ENCODE measurements at places on chromosomes 6 and 20.

DNA sequence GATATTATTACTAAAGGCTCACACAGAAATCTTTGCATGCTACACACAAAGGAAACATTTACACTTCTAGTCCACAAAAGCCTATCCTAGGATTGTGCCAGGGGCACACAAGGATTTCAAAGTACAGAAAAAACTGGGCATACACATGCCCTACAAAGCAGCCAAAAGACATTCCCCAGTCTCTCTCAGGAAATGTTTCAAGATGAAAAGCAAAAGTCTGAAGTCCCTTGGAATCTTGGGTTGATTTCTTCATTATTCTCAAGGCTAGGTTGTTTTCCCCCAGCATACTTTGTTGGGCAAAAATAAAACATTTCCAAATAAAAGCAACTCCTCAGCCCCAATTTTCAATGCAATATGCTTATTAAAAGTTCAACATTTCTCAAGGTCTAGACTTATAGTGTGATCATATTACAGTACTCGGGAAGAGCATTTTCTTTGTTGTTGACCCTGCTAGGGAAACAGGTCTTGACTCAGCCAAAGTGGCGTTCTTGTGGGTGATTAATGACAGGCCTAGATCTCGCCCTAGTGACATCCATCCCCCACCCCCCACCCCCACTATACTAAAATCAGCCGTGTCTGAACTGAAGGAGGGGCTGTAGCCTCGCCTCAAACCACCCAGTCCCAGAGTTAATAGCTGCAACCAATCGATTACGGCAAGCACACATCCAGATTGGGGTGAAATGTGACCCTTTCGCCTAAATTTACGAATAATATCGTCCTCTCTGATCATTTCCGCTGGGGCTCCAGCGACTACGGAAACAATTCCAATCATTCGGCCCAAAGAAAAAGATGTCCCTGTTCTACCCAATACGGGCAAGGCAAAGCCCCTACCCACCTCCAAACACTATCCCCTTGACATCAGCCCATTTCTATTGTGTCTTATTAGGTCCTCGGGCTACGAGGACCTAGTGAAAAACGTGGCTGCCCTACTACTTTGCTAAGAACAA, 1.4 kb downstream of the AKIRIN2 start:
- peak; percentile 52 for DNase-seq

DNA sequence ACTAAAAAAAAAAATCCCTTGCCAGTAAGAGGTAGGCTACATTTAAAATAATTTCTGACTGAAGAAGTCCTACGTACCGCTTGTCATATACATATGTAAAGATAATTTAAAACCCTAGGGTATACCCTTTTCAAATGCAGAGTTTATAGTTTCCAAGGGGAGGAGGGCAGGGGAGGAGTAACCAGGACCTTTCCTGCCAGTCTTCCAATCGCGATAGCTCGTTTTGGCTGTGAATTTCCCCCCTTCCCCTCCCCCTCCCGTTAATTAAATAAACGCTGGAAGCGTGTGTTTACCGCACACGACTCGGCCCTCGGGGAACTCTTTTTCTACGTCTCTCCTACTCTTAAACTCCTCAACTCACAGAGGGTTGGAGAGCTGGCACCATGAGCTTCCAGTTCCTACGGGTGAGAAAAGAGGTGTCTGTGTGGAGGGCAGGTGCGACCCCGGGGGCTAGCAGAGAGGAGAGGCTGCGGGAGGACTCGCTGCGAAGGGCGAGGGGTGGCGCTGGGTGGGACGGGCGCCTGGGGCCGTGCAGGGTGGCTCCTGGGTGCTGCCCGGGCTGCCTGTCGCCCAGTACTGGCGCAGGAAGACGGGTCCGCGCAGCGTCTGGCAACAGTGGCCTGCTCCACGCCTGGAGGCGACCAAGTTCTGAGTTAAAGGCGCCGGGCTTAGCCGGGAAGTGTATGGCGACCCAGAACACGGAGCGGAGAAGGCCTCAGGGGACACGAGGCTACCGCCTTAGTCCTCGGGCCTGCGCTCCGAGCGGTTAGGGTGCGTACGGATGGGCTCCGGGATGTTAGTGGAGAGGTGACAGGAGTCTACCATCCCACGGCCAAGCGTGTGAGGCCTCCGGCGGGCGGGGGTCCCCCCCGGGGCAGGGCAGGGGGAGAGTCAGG, 4.1 kb upstream of the TFAP2C start:
- DNase-seq: no peak

DNA sequence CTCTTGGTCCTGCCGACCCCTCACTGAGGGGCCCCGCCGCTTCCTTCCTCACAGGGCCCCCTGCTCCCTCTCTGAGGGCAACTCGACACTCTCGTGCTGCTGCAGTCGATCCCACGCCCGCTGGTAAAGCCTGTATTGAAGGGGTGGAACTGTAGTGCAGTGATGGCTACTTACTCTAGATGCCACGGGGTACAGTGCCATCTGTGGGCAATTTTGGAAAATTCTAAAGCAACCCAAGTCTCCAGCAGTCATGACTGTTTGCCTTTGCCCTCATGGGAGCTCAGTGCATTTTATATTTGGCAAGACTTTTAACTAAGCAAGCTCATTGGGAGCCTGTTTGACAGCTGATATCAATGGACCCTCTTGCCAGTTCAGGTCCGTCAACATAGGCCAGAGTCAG, 6.5 kb upstream of the C6orf136 start:
- DNase-seq: no peak

GRCh38 chr6:25239498-25239897, 39.7 kb upstream of the CARMIL1 start:
- DNase-seq: no peak

DNA sequence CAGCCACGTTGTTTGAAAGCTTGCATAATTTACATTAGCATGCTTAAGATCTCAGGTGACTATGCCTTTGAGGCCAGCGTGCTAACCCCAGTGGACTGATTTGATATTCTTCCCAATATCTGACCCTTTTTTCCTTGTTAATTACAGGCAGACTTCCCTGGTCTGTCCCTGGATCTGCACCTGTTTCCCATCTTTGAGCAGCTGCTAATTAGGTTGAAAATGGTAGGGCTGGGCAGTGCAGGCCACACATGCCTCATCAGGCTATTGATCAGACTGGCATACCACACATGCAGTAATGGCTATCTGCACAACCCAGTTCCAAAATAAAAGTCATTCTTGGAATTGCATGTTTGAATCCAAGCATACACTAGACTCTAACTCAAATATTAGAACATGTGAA, 164.3 kb upstream of the TFAP2D start:
- DNase-seq: no peak

DNA sequence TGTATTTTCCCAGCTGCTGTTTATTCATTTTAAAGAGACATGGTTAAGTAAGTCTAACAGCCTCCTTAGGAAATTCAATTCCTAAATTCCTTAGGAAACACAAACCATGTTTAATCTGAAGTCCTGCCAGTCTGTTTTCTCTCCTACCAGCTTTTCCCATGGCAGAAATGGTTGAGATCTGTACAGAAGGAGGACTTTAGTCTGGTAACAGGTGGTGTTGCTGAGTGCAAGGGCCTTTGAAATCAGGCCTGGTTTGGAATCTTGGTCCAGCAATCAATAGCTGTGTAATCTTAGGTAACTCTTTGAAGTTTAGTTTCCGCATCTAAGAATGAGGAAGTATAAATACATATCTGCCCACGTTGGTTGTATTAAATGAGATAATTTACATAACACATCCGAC, 232.5 kb downstream of the LAMA2 start:
- no peak for DNase-seq

GRCh38 chr6:43723737-43724295, 36.2 kb upstream of the MRPS18A start:
- DNase-seq: peak; percentile 77

DNA sequence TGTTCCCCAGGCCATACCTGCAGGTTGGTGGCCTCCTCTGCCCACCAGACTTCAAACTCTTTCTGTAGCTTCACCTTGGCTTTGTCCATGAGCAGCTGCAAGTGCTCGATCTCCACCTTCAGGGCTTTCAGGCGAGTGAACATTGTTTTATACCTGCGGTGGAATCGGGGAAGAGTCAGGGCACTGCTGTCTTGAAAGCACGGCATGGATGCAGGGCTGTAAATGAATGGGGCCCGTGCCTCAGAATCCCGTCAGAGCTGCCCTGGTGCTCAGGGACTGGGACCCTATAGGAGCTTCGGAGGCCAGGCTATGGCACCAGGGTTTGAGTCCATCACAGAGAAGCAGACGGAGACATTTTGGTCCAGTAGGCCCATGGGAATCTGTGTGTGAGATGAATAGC, 37.9 kb upstream of the KCNK16 start:
- DNase-seq: no peak

- no peak for DNase-seq
These were observed 1.5 kb downstream of the TFAP2B start for GRCh38 chr6:50819904-50820868.

- no peak for DNase-seq
These were observed 259.1 kb downstream of the ZFAND3 start for GRCh38 chr6:38078671-38079070.

DNA sequence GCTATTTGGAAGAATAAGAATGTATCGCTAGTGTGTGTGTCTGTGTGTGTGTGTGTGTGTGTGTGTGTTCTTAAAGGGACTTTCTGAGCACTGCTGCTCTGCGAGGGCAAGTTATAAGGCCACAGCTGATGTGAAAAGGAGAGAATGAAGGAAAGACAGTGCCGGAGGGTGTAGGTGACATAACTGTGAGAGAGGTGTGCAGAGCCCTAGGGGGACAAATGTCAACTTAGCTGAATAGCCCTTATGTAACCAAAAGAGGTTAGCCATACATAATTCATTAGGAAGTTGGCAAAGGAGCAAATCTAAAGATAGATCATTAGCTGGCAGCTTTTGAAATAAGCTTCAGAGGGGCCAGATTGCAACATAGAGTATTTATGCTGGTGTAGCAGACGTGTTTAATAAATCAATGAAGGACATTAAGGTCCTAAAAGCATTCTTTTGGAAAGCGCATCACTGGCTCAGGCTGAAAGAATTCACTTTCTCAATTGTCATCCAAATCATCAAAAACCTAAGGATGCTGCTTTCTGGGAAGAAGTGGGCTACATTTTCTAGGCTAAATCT, 81.0 kb downstream of the NDUFAF5 start:
- no peak for DNase-seq

- peak; percentile 53 for DNase-seq
These were observed 43.0 kb upstream of the TMEM200A start for GRCh38 chr6:130322673-130323268.

GRCh38 chr6:2021713-2022125, 223.7 kb downstream of the GMDS start:
- no peak for DNase-seq

GRCh38 chr20:51171141-51171540, 148.2 kb upstream of the KCNG1 start:
- DNase-seq: no peak

DNA sequence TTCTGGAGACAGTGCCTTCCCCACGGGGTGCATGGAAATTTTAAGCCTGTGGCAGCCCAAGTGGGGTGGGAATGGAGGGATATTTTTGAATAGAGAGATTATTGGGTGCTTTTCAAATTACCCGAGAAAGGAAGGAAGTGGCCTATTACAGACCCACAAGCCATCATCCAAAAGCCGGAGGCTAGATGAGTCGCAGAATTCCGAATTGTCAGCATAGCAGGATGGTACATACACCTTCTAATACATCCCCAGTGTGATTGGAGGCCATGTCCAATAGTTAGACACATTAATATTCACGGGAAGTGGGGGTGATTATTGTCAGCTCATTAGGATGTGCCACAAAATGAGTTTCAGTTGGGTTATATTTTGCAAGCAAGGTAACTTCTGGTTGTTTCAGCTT, 133.0 kb downstream of the FIG4 start:
- no peak for DNase-seq

- DNase-seq: peak; percentile 88
These were observed 1.4 kb upstream of the TRIM39 start for GRCh38 chr6:30325150-30325872.

GRCh38 chr6:25038999-25039398, 103.2 kb upstream of the RIPOR2 start:
- DNase-seq: no peak

DNA sequence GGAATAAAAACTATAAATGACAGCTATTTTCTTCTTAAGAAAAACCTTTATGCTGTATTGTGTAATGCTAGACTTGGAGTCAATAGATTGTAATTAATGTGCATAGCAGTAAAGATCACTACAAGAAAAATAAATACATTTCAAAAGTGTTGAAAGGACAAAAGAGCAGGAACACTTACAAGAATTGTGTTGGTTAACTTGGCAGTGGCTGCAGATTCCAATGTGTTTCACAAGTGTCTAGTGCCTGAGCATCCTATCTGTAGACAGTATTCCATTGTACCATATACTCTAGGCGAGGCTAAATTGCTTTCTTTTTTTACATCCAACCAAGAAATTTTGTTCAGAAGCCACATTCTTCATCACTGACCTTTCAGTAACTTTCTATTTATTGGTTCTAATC, 924.1 kb downstream of the EPHA7 start:
- no peak for DNase-seq

DNA sequence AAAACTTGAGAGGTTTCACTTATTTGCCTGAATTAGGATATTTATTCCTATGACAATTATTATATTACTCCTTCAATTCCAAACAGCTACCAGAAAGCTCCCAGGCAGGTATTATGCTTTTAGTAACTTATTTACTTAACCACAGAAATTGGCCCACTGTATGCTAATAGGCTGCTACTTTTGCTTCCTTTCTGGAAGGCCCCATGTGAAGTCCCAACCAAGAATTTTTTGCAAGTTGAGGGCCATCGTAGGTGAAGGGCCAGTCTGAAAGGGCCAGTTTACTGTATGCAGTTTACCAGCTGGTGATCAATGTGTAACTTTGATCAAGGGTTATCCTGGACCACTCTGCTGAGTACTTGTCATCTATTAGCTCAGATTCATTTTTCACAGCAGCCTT, 45.0 kb downstream of the EDN1 start:
- no peak for DNase-seq

- no peak for DNase-seq
These were observed 11.4 kb downstream of the HMGCLL1 start for GRCh38 chr6:55567558-55567957.

DNA sequence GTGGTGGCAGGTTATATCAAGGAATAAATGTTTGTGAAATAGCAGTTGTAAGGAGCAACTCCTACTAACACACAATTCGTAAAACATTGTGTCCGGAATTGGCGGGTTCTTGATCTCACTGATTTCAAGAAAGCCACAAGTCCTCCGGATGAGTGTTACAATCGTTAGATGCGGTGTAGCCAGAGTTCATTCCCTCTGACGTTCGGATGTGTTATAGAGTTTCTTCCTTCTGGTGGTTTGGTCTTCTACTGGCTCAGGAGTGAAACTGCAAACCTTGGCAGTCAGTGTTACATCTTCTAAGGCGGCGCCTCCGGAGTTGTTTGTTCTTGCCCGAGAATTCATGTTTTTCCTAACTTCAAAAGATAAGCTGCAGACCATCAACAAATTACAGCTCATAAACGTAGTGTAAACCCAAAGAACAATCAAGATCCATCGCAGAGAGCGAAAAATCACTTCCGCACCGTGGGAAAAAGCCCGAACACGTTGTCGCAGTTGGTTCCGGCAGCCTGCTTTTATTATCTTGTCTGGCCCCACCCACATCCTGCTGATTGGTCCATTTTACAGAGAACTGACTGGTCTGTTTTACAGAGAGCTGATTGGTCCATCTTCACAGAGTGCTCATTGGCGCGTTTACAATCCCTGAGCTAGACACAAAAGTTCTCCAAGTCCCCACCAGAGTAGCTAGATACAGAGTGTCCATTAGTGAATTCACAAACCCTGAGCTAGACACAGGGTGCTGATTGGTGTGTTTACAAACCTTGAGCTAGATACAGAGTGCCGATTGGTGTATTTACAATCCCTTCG, 58.2 kb downstream of the TRIM27 start:
- DNase-seq: peak; percentile 53

GRCh38 chr6:106470316-106470715, 109.8 kb downstream of the CRYBG1 start:
- DNase-seq: no peak

GRCh38 chr6:109662192-109662591, 28.8 kb downstream of the AK9 start:
- no peak for DNase-seq

- DNase-seq: no peak
These were observed 862 bp downstream of the C20orf96 start for GRCh38 chr20:289693-290083.

Measured in activated naive CD4-positive, alpha-beta T cell treated with Interleukin-2 at 50 U/mL for 16 hours (primary cell).